CD8-positive, alpha-beta memory T cell (primary cell): ENCODE measurements at places on chromosomes 4 and X. TPM values are rescaled to one million over a fixed set of nuclear protein-coding genes. Genes with fewer than 3 reads are reported as not detected.

DNA sequence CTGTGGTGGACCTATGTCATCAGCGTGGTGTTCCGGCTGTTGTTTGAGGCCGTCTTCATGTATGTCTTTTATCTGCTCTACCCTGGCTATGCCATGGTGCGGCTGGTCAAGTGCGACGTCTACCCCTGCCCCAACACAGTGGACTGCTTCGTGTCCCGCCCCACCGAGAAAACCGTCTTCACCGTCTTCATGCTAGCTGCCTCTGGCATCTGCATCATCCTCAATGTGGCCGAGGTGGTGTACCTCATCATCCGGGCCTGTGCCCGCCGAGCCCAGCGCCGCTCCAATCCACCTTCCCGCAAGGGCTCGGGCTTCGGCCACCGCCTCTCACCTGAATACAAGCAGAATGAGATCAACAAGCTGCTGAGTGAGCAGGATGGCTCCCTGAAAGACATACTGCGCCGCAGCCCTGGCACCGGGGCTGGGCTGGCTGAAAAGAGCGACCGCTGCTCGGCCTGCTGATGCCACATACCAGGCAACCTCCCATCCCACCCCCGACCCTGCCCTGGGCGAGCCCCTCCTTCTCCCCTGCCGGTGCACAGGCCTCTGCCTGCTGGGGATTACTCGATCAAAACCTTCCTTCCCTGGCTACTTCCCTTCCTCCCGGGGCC is 1.2 kb downstream of the GJB1 start:
- H3K4me1 ChIP-seq, result no peaks in the 10 kb centered on the region
- H3K27me3 ChIP-seq, result no peaks in the 10 kb centered on the region
- H3K27ac ChIP-seq, result no peak overlapping the region
- no peak overlapping the region for H3K4me3 ChIP-seq
- DNase-seq, result no peak

DNA sequence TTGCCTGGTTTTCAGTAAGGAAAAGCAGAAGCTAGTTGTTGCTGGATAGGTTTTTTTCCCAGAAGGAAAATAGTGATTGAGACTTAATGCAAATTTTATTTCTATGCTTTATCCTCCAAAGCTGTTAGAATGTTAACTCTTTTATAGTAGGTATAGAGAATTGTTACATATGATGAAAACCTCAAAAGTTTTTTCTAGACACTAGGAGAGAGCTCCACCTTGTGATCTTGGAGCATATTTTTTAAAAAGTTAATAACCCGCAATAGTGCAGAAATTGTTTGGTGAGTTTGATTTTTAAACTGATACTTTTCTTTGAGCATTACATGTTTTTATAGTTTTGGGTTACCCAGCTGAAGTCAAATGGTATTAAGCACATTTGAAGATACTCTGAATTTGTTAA is 56.5 kb downstream of the STAG2 start:
- no peak overlapping the region for H3K27ac ChIP-seq
- H3K4me1 ChIP-seq, result peaks cover 12% of the 10 kb centered on the region
- no peaks in the 10 kb centered on the region for H3K36me3 ChIP-seq
- H3K27me3 ChIP-seq, result no peaks in the 10 kb centered on the region
- H3K4me3 ChIP-seq, result no peak overlapping the region

DNA sequence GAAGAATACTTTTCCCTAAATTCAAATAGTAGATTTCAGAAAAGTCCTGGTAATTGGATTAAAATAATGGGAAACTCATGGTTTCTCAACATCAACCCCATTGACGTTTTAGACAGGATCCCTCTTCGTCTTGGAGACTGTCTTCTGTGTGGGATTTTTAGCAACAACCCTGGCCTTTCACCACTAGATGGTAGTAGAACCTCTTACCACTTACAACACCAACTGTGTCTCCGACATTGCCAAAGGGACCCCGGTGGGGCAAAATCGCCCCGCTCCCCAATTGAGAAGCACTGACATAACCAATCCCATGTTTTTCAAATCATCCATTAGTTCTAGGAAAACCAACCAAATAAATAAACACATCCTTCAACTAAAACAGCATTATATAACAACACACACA is 16.9 kb upstream of the ANOS1 start:
- no peaks in the 10 kb centered on the region for H3K27me3 ChIP-seq
- H3K27ac ChIP-seq, result no peak overlapping the region
- no peaks in the 10 kb centered on the region for H3K4me1 ChIP-seq
- no peak overlapping the region for H3K4me3 ChIP-seq

The TMPRSS11B gene
- not detected for polyA plus RNA-seq

- H3K36me3 ChIP-seq, result no peaks in the 10 kb centered on the region
- H3K4me3 ChIP-seq, result no peak overlapping the region
- no peaks in the 10 kb centered on the region for H3K4me1 ChIP-seq
- H3K27me3 ChIP-seq, result no peaks in the 10 kb centered on the region
- H3K27ac ChIP-seq, result no peak overlapping the region
Observed at GRCh38 chr4:123573866-123574508, 177.4 kb downstream of the SPRY1 start.

DNA sequence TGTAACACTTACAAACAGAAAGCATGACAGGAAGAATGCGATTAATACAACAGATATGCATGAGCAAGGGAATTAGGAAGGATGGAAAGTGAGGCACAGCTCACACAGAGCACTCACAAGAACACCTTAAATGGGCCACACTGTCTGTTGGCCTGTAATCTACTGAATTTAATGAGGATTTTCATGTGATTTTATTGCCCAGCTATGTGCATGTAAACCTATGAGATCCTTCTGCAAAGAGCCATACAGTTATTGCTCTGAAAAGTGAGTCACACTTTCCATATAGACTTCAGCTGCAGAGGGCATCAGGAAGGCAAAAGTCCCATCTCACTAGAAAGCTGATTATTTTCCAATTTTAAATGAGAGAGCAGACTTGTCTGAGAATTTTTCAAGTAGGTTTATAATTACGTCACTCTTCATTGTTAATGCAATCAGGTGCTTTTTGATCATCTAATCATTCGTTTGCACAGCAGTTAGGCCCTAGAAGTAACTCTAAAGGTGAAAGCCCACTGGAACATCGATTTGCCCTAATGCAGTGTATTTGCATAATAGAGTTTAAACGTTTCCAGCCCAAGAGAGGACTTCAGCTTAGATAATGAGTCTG is 832.7 kb upstream of the INTU start:
- no peak for DNase-seq
- H3K27ac ChIP-seq, result no peak overlapping the region
- H3K27me3 ChIP-seq, result no peaks in the 10 kb centered on the region
- H3K36me3 ChIP-seq, result no peaks in the 10 kb centered on the region
- H3K4me1 ChIP-seq, result no peaks in the 10 kb centered on the region
